ENCODE measurements at places on chromosomes 13 and 19. TPM values are rescaled to one million over a fixed set of nuclear protein-coding genes. Genes with fewer than 3 reads are reported as not detected.
A peak's percentile ranks its signal among the peaks of the same experiment; 100 is the strongest.

DNA sequence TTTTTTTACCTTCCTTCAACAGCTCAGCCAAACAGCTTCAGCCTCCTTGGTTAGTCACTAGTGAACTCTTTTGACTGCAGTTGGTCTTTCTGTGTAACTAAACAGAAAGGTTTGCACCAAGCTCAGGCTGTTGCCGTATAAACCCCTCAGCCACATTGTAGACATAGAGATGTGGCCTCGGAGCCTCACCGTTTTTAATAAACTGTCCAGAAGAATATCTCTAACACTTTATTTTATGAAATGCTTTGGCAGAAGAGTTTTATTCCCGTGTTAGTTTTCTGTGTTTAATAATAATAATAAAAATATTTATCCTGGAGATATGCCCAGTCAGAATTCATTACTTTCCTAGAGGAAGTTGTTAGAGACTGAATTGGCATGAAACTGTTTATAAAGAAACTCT lies 171.7 kb upstream of the MAB21L1 start:
- H3K27me3 ChIP-seq, result no peaks in the 10 kb centered on the region
- H3K27ac ChIP-seq, result peak overlapping the region; percentile 80
- DNase-seq, result no peak
- H3K4me3 ChIP-seq, result no peak overlapping the region
- peaks cover 15% of the 10 kb centered on the region for H3K4me1 ChIP-seq
- H3K36me3 ChIP-seq, result peaks cover 7% of the 10 kb centered on the region

DNA sequence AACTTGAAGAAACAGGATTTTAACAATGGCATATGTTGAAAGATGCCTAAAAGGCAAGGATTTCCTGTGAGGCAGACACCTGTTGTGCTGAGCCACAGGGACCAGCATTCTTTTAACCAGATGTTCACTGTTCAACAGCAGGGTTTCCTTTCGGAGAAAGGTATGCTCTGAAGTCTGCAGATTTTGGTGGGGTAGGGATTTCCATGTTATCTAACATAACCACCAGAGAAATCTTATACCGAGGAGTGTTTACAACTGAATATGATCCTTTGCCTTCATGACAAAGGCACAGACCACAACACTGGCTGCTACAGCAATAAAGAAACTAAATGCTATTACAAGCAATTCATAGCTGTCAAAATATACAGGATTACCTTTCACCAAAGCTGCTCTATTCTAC lies 48.1 kb downstream of the MPHOSPH8 start:
- peak overlapping the region; percentile 28 for H3K27ac ChIP-seq
- no peak for DNase-seq
- H3K4me3 ChIP-seq, result no peak overlapping the region

GRCh38 chr19:46764817-46765291 lies 18.6 kb upstream of the STRN4 start:
- no peak for DNase-seq
- H3K27ac ChIP-seq, result no peak overlapping the region
- no peak overlapping the region for H3K4me3 ChIP-seq
- H3K4me1 ChIP-seq, result peaks cover 20% of the 10 kb centered on the region
- H3K27me3 ChIP-seq, result no peaks in the 10 kb centered on the region

SERPINE3 gene
- total RNA-seq, result not detected

Data from osteocyte (in vitro differentiated cells).